ENCODE measurements at places on chromosomes 16 and 17.
A peak's percentile ranks its signal among the peaks of the same experiment; 100 is the strongest.

GRCh38 chr16:85607321-85607765, 5.8 kb upstream of the GSE1 start:
- no peak for DNase-seq

DNA sequence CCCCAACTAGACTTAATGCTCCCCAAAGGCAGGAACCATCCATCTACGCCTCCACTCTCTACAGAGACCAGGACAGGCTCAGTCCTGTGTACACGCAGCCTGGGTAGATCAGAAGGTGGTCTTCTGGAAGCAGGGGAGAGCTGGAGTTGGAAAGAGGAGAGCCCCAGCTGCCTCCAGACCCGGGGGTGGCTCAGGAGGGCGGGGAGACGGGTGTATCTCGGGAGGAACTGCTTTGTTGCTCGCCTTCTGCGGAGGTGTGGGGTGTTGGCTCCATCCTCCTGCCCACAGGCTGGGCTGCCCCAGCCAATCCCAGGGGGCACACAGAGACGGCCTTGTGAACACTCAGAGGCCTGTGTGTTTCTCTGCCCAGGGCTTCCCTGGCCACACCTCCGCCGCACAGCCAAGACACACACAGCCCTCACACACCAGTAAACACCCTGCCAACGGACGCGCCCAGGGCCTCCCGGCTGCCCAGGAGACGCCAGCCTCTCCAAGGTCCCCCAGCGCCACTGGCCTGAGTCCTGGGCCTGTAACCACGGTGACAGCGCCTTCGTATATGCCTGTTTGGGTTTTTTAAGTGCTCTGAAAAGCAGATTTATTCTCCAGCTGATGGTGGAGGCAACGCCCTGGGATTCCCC, 143.4 kb upstream of the CDC42EP4 start:
- DNase-seq = peak; percentile 42

DNA sequence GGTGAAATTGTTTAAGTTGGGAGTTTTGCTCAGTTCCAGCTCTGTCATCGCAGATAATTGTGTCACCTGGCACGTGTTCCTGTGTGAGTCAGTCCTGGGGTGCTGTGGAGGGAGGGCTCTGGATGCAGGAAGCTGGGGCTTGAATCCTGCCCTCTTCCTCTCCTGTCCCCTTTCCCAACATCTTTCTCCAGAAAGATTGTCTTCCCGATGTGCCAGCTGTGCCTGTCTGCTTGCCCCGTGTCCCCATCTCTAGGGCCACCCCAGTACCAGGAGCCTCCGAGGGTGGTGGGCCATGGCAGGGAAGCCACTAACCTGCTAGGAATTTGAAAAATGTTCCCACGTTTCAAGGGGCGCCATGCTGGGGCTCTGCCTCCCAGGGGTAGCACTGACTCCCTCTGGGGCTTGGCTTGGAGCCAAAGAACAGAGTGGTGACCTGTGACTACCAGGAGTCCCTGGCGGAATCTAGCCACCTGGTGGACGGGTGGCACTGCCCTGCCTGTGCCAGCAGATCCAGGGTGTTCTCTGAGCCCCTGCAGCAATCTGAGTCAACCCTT, 198.1 kb downstream of the ENGASE start:
- no peak for DNase-seq

GRCh38 chr17:20300436-20300934, 166.9 kb downstream of the LGALS9B start:
- DNase-seq = no peak

- no peak for DNase-seq
Measured at GRCh38 chr16:49545741-49546448, 172.3 kb downstream of the C16orf78 start.

DNA sequence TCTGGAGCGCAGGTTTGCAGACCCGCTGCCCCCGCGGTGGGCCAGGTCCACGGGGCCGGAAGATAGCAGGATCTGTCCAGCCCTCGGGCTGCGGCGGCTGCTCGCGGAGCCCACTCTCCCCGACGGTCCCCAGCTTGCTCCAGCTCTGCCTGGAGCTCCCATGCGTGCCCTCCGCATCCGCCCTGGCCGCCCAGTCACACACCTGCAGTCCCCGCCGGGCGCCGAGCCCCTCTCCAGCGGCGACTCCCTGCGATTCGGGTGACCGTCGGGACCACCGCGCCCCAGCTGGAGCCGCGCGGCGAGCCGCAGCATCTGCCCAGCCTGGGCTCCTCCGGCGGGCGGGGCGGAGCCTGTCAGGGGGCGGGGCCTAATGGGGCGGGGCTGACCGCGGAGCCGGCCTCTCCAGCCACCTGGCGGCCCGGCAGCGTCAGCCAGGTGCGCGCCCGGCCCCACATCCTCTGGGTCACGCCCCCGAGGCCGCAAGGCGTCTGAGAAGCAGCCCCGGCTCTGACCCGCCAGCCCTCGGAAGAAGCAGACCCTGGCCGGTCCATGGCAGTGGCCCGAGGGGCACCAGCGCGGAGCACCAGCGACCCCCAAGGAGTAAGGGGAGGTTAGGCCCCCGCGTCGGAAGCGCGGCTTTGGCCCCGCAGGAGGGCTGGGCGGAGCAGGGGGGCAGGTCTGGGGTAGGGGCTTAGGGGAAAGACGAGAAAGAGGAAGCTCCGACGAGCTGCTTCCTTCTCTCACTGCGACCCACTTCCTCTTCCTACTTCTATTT, at the start of gene PIK3R5:
Gene PIK3R5 (minus strand): TSS at position 314 of the 775 bp plus-strand sequence. CDS start 54,213 bp downstream, outside the sequence.
- DNase-seq = no peak

- DNase-seq = no peak
Measured at GRCh38 chr16:82231008-82231787, 61.2 kb upstream of the MPHOSPH6 start.

DNA sequence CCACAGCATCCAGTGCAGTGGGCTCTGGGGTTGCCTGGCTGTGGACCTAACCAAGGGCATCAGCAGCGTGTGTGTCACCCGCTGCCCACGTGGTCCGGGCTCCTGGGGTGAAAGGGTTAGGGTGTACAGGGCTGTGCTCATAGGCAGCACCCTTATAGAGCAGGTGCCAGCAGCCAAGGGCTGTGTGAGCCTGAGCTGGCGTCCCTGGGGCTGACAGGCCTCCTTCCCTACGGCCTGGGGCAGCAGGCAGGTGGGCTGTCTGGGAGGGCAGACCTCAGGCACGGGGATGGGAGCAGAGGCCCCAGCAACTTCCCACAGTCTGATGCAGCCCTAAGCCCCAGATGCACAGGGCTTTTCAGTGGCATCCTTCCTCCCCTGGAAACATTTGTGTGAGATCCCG, 13.9 kb downstream of the CD300A start:
- DNase-seq = no peak

DNA sequence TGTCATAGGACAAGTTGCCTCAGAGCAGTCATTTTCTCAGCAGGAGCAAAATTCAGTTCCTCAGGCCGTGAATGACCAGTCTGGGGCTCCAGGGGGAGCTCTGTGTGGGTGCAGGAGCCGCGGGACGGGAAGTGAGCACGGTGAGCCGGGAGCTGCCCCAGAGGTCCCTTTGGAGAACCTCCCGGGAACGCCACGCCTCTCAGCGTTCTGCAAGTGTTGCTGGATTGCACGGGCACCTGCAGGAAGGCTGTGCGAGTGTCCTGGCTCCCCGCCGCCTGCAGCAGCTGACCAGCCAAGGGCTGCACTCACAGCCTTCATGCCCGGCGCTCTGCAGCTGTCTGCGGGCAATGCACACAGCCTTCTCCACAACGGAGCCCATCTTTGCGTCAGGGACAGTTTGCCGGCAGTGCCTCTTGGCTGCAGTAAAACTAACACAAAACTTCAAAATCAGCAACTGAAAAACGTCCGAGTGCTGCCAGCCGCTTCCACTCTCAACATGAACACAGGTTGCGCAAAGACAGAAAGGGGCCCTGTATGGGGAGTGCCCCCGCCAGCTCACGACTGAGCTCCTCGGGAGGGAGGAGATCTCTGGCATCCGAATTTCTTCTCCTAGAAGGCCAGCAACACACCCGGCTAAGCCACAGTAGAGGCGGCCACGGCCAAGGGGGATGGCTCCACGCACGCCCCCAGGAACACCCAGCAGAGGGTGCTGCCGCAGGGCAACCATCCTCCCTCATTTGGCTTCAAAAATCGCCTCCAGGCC, 16.0 kb downstream of the NDUFAF8 start:
- peak; percentile 64 for DNase-seq

DNA sequence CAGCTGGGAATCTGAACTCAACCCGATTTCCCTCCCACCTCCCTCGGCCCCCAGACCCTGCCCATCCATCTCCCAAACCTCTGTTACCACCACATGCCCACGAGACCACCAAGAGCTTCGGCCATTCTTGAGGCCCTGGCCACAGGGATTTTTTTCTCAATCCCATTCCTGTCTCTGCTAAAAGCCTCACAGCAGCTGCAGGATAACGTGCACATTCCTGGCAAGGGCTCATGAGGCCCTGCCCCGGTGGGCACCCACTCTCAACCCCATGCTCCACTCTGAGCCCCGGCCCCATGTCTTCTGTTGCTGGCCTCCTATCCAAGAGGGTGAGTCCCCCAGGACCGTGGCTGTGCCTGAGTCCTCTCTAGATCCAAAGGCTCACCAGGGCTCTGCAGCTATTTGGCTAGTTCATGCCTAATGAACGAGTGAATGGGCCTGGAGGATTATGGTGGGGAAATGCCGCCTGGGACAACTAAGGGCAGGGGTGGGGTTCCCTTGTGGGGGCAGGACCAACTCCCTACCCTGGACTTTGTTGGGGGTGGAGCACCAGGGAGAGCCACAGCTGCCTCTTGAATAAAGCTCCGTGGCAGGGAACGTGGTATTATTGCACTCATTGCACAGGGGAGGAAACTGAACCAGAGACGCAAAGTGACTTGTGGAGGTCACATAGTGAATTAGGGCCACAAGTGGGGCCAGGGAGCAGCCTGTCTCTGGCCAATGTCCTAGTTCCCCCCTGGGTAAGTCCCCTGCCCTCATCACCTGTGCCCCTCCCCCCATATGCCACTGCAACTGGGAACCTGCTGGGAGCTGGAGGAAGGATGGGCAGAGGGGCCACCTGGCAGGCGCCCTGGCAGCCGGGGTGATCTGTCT, 113.8 kb upstream of the SMURF2 start:
- DNase-seq = no peak

DNA sequence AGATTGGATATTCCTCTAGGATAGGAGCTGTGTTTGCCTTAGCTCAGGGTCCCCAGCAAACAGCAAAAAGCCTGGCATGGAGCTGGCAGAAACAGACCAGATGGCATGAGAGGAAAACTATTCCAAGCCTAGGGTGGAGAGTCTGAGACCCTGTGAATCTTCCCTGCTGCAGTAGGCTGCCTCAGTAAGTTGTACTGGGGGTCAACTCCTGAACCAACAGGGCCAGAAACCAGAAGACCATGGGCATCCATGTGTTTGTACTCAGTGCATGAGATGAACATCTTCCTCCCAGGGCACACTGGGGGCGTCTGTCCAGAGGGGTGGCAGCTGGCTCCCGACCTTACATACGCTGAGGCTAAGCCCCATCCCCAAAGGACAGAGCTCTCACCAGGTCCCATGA, 214.4 kb downstream of the C16orf78 start:
- no peak for DNase-seq

- DNase-seq = no peak
Measured at GRCh38 chr17:72419866-72420774, 299.3 kb downstream of the SOX9 start.

- peak; percentile 35 for DNase-seq
Measured at GRCh38 chr16:88686062-88686438, 257 bp downstream of the SNAI3 start.

GRCh38 chr16:79535130-79535529, 65.4 kb downstream of the MAF start:
- DNase-seq = no peak

GRCh38 chr16:10408824-10409381, 23.0 kb downstream of the ATF7IP2 start:
- no peak for DNase-seq

DNA sequence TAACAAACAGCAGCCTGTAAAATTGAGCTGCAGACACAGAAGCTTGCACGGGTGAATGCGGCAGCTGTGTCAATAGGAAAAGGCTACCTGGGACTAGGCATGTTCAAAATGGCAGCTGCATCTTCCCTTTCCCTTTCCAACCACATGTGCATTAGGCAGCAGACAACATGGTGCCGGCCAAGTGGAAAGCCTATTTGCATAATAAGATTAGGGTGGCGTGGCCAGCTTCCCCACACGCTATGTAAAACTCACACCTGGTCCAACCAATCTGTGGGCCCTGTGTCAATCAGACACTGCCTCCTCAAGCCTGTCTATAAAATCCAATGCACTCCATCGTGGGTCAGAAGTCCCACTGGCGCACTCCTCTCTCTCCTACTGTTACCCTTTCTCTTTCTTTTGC, 61.0 kb upstream of the RBBP6 start:
- DNase-seq = no peak

- DNase-seq = no peak
Measured at GRCh38 chr17:76459674-76460073, 6.7 kb upstream of the UBE2O start.

DNA sequence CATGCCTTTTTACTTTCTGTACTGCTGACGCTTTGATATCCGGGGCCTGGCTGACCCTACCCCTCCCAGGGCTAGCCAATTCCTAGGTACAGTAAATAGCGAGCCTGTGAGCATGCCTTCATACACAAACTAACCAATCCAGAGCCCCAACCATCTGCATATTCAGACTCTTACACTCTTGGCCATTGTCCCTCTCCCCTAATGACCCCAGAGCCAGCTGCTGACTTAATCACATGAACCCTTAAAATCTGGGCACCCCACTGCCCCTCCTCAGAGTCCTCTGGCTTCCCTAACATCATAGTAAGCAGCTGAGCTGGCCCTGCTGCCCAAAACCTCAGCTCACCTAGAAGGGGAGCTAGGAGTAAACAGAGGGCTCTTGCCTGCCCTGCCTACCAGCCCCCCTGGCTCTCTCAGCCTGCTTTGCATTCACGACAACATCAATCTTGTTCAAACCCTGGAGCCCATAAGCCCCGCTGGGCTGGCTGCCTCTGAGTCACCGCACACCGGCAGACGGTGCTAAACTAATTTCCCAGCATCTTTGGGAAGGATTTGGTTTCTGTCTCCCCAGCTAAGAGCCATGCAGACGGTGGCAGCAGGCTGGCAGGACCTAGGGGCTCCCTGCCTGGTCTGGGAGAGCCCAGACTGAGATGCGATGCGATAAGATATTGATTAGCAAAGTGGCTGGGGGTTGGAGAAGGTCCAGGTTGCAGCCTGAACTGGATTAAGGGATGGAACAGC, 63.2 kb downstream of the CLEC19A start:
- no peak for DNase-seq

DNA sequence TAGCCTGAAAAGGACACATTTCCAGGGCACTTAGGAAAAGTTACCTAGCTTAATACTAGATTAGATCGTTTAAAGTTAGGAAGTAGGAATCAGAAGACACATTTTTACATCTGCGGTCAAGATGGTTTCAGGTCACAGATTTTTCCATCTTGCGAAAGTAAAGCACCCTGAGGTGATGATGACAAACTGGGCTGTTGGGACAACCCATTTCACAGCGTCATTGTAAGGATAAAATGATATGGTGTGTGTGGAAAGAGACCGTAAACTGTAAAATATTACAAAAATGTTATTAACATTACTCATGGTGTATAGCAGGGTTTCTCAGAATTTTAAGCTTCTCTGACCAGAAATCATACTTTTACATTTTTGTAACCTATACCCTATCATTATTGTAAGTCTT, 10.1 kb upstream of the MAP2K6 start:
- no peak for DNase-seq

DNA sequence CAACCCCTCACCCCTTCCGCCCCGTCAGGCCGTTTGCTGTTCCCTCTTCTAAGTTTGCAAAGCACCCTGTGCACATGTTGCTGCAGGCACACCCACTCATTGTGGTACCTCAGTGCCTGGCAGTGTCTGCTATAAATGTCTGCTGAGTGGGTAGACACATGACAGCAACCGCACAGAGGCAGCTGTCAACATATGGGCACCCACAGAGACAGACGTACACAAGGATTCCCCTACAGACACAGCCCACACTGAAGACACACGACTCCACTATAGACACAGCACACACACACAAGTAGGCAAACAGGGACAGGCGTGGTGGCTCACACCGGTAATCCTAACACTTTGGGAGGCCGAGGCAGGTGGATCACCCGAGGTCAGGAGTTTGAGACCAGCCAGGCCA, 17.8 kb upstream of the CRK start:
- DNase-seq = no peak

Data from NCI-H2029 (cell line).